ENCODE measurements at places on chromosomes 7 and 10. TPM values are rescaled to one million over a fixed set of nuclear protein-coding genes. Genes with fewer than 3 reads are reported as not detected.

Gene UCN3
- not detected for total RNA-seq

Gene FAM25A
- not detected for total RNA-seq

DNA sequence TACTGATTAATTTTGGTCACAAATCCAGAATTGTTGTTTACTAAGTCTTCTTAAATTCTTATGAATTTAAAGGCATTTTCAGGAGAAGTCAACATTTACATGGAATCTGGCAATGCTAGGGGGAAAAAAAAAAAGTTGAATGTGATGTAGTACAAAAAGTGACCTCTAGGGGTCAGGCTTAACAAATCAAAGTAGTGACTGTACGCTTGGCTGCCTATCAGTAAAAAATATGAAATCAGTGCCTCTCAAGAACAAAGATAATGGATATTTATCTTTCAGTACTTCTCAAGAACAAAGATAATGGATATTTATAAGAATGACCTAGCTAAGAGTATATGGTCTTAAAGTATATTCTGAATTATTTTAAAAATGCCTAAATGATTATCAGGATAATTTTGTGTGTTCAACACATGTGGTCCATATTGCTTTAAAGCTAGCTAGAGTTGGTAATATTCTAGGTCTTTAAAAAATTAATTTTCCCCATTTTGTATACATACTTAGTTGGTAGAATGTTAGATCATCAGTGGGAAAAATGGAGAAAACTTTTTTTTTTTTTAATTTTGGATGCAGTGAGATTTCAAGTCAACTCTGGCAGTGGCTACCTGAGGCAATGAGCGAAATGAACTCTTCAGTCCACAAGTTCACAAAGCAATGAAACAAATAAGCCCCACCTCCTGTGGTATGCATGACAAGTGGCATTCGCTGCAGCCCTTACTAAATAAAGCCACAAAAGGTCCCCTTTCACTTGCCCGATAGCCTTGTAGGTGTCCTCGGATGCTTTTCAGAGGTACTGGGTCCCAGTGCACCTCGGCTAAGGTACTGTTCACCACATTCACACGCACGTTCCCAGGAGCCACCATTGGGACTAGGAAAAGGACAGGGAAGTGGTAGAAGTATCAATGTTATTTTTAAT is 51.2 kb upstream of the LAMB4 start:
- H3K4me1 ChIP-seq = peaks cover 10% of the 10 kb centered on the region
- no peak overlapping the region for H3K27ac ChIP-seq
- H3K27me3 ChIP-seq = no peaks in the 10 kb centered on the region
- H3K4me3 ChIP-seq = no peak overlapping the region

- no peak overlapping the region for H3K27ac ChIP-seq
- H3K4me1 ChIP-seq = peaks cover 1% of the 10 kb centered on the region
- no peaks in the 10 kb centered on the region for H3K27me3 ChIP-seq
- H3K4me3 ChIP-seq = no peak overlapping the region
- no peak for DNase-seq
Measured at GRCh38 chr7:47778153-47778661, 170.1 kb downstream of the PKD1L1 start.

DNA sequence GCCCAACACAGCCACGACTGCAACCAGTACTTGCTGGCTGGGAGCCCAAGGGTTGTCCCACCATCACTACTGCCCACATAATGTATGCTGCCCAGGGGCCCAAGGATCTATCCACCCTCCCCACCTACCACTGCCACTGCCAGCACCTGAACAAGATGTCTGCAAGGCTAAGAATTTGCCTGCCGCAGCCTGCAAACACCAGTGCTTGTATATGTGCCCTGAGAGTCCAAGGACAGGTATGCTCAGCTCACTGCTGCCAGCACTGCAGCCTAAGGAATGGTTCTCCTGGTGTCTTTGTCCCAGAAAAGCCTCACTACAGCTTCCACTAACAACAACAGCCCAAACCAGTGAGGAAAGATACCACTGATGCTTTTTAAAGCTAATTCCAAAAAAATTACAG is 1174.0 kb downstream of the SORCS1 start:
- H3K4me1 ChIP-seq = no peaks in the 10 kb centered on the region
- H3K36me3 ChIP-seq = no peaks in the 10 kb centered on the region
- no peaks in the 10 kb centered on the region for H3K27me3 ChIP-seq
- DNase-seq = no peak
- H3K27ac ChIP-seq = no peak overlapping the region

DNA sequence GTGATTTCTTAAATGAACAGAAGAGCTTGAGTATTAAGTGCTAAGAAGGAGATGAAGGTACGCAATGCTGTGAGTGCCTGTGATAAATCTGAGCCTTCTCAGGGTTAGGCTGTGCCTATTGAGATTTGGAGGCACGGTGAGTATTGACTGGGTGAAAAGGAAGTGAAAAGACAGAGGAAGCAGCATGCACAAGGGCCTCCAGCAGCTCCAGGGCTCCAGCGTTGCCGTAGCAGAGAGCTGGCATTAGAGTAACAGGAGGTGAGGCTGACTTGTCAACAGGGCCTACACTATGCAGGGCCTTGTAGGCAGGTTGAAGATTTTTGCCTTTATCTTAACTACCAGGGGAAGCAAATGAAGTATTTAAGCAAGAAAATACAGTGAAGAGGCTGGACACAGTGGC is 54.1 kb upstream of the PDCD4 start:
- H3K27me3 ChIP-seq = no peaks in the 10 kb centered on the region
- no peak overlapping the region for H3K4me3 ChIP-seq
- no peak for DNase-seq

GRCh38 chr10:30583778-30584415 is 45.7 kb downstream of the LYZL2 start:
- peak; percentile 73 for DNase-seq
- H3K27ac ChIP-seq = peak overlapping the region; percentile 81
- H3K4me3 ChIP-seq = no peak overlapping the region
- no peaks in the 10 kb centered on the region for H3K27me3 ChIP-seq

GRCh38 chr7:24659505-24659904 is 86.3 kb downstream of the PALS2 start:
- no peak overlapping the region for H3K27ac ChIP-seq
- H3K4me1 ChIP-seq = no peaks in the 10 kb centered on the region
- no peak overlapping the region for H3K4me3 ChIP-seq
- no peaks in the 10 kb centered on the region for H3K36me3 ChIP-seq

DNA sequence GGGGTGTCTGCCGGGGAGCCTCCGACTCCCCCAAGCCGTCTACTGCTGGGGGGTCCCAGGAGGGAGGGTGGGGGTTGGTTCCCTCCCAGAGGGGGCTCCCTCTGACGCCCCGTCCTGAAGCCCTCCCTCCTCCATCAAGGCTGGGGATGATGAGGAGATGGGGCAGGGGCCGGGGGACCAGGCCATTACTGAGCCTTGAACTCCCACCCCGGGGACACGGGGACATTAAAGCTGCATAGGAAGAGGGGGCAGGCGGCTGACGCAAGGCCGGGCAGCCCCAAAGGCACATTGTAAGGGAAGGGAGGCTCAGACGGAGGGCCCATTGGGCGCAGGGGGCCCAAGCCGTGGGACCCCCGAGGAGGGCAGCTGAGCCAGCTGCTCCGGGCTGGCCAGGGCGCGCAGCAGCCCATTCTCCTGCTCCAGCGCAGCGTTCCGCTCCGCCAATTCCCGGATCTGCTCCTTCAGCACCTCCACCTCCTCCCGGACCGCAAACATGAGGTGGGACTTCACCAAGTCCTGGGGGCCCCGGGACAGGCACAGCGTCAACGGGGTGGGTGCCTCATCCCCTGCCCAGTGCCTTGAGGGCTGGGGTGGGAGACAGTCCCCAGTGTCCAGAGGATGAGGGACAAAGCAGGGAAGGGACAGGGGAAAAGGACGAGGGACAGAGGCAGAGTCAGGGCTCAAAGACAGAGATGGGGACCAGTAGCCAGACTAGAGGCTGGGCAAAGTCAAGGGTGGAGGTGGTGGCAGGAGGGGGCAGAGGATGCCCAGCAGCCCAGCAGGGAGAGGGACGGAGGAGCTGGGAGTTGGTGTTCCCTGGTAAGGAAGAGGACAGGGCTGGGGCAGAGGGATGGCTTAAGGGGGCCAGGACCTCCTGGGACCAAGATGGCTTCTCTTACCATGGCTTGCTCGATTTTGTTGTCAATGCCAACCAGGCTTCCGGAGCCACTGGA is 2.9 kb upstream of the SPACDR start:
- peak overlapping the region; percentile 28 for H3K27ac ChIP-seq
- H3K27me3 ChIP-seq = no peaks in the 10 kb centered on the region
- DNase-seq = no peak
- peaks cover 41% of the 10 kb centered on the region for H3K4me1 ChIP-seq

GRCh38 chr7:128404886-128405470 is 4.8 kb downstream of the IMPDH1 start:
- no peaks in the 10 kb centered on the region for H3K27me3 ChIP-seq
- H3K4me1 ChIP-seq = peaks cover 27% of the 10 kb centered on the region
- H3K36me3 ChIP-seq = peaks cover 8% of the 10 kb centered on the region
- peak overlapping the region; percentile 92 for H3K4me3 ChIP-seq

DNA sequence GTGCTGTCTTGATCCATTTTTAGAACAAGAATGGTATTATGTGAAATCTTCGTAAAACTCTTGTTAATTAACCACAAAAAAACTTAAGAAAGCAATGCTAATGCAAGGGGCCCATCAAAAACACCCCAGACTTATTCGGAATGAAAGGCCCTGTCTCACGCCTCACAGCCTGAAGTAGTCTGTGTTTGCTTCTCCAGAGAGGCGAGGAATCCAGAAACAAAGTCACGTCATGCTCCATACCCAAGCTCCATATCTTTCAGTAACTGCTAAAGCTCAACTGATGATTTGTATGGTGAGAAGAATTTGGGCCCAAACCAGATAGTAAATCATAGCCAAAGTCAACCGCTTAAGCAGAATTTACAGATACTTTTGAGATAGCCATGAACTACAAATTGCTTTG is 155.4 kb downstream of the ATE1 start:
- no peaks in the 10 kb centered on the region for H3K27me3 ChIP-seq
- no peaks in the 10 kb centered on the region for H3K36me3 ChIP-seq
- H3K4me1 ChIP-seq = no peaks in the 10 kb centered on the region
